HFFc6 (cell line): ENCODE measurements at places on chromosomes 3 and 15.

DNA sequence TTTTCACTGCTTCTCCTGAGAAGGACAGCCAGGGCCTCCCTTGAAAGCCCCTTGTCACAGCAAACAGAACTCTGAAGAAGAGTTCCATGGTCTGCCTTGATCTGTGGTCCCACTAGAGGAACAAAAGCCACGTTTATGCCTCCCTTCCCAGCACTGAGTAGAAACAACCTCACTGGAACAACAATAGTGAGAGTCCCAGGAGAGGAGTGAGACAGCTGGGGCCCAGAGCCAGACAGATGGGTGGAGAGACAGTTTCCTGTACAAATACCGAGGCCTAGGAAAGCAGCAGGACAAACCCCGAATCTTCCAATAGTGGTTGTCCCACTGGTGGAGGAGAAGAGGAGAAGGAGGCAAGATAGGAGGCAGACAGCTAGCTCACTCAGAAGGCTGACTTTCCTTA is 106.1 kb downstream of the WDR76 start:
- DNase-seq, result no peak

DNA sequence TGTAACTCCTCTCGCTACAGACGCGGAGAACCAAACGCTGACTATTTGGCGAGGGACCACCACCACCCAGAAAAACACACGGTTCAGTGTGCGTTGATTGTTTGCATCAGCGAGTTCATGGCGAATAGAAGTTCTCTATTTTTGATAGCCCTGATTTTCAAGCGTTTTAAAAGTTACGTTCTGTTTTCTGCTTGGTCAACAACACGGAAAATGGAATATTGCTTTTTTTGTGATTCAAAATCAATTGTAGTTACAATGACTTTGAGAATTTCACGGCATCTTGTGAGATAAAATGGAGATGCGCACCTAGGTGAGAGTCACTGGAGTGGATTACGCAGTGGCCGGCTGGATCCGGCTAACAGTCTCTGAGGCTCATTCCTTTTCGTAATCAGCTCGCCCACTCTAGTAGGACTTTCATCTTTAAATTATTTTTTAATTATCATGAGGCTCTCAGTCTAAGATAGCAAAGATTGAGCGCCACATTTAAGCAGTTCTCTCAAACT is 54.8 kb downstream of the CCDC54 start:
- DNase-seq, result no peak

DNA sequence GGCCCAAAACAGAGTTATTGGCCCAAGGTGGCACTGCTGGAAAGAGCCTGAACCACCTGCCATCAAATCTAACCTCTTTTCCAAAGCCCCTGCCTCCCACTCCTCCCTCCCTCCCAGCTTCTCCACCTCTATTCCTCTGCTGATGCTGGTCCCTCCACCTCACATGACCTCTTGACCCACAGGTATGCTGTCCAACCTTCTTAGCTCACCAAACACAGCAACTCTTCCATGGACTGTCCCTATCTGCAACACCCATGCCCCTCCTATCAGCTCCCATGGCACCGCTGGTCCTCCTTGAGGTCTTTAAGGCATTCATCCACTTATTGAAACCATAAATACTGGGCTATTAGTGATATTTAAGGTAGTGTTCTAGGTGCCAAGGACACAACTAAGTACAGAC is 12.6 kb downstream of the NUP210 start:
- DNase-seq, result no peak

- peak; percentile 85 for DNase-seq
These were observed 280.2 kb upstream of the ICE2 start for GRCh38 chr15:60758961-60759729.

DNA sequence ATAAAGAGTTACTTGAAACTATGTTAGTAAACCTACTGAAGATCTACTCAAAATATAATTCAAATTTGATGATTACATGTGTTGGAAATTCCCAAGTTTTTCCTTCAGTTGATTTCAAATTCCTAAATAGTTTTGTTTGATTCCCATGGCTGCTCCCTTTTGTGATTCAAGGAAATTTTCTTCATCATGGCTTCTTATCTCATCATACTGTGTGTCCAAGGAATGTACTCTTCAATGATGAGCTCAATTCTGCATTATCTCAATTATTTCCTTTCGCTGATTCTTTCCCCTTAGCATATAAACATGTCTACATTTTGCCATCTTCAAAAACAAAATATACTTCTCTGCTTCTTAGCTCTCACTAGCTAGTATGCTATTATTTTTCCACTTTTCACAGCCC is 460.4 kb upstream of the NAALADL2 start:
- no peak for DNase-seq

DNA sequence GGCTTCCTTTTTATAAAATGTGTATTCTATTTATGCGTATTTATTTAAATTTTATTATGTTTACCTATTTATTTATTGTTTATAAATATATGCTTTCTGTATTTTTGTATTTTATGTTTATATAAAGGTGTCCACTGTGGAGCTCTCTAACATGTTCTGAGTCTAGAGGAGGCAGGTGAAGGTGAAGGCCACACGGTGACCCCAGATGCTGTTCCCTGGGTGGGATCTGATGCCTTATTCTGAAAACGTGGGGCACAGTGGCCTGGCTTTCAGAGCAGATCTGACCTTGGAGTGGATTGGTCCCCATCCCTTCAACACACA is 104.7 kb upstream of the SLC7A14 start:
- DNase-seq, result no peak

DNA sequence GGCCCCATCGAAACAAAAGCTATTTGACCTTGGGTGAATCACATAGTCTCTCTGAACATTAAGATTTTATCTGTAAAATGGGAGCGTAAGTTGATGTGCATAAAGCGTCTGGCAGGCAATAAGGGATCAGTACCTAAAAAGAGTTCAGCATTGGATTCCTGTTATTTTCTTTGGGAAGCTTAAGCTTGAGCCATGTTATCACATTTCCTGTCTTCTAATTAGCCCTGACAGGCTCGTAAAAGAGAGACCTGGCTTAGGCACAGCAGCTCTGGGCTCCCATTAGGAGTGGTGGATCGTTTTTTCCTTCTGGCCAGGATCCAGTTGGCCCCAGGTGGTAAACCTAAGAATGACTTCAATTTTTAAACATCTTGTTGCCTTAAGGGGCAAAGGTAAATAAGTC is 26.0 kb upstream of the CA12 start:
- DNase-seq, result no peak
